ENCODE measurements at places on chromosomes 16 and 17. TPM values are rescaled to one million over a fixed set of nuclear protein-coding genes. Genes with fewer than 3 reads are reported as not detected.

Gene HIC1
- 14.3 TPM for polyA plus RNA-seq

Gene TBC1D26
- 0.30 TPM for polyA plus RNA-seq

Gene TNFRSF17
- polyA plus RNA-seq: not detected

Gene ORAI3
- polyA plus RNA-seq: 17.5 TPM

- DNase-seq: no peak
Measured at GRCh38 chr16:3824121-3824795, 56.3 kb downstream of the CREBBP start.

- DNase-seq: no peak
Measured at GRCh38 chr16:48262631-48263030, 15.3 kb upstream of the ABCC11 start.

DNA sequence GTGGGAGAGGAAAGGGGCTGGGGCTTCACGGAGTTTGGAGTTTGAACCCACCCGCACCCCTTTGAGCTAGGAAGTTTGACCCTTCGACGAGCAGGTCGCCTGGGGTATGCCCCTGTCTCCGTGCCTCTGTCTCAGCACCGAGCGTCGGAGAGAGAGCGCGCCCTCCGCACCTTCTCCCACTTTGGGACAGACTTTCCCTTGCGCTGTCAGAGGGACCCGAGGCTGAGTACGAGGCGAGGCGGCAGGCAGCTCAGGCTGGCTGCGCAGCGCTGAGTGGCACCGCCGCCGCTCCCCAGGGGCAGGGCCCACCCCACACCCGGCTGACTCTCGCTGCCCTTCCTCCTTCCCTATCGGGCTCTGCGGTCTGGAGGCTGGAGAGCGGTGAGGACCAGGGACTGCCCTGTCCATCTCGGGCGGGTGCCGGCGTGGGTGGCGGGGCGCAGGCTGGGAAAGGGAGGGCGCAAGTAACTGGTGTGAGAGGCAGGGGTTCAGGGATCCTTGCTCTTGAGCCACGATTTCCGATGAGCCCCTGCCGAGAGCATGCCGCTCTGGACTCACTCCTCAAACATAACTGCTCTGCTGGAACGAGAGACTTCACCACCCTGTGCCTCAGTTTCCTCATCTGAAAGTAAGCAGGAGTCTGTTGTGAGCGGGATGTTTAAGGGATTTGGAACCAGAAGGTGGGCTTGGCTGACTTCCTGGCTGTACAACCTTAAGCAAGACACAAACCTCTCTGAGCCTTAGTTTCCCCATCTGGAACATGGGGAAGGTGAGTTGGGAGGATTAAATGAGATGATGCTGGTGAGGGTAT is 981 bp downstream of the BEAN1 start:
- no peak for DNase-seq

DNA sequence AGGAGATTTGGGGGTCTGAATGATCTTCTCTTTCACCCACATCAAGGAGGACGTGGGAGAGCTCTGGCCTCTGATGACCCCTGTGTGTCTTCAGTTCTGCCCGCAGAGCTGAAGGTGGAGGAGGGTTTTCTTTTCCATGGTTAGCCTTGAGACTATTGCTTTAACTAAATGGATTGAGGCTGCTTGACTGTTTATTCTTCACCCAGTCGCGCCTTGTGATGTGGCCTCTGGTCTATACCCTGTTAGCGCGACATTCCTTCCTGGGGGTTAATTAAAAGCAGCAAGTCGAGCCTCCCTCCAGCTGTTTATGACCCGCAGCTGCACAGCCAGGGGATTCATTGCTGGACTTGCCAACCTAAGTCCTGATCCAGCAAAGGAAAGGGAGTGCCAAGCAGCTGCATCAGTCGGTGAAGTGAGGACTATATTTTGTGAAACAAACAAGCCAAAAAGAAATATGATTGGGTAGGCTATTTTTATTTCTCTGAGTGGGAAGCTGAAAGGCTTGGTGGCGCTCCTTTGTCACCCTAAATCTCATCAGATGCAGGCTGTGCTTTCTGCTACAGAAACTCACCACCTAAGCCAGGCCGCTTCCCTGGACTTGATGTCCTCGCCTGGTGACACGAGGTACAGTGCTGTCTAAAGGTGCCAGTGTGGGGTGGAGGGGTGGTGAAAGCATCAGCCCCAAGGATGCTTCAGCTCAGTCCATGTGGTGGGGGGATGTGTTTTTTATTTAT is 11.0 kb upstream of the SEC14L1 start:
- DNase-seq: no peak
